ENCODE measurements at places on chromosomes 5 and 9.
A peak's percentile ranks its signal among the peaks of the same experiment; 100 is the strongest.

- no peak for DNase-seq
Observed at GRCh38 chr5:153974813-153975163, 63.9 kb downstream of the FAM114A2 start.

DNA sequence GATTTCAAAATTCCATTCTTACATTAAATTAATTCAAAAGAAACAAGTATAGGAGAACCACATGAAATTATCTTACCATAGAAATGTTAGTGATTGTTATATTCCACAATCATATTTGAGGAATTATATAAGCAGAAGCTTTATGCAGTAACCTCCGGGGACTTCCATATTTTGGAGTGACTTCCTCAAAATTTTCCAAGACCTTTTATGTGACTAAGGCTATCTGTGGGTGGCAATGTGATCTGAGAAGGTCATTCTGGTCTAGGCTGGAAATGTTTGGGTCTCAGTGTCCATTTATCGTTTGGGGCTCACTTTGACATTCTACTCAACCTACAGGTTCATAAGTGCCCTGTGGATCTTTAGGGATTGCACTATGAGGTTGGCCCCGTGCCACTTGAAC, 776.6 kb downstream of the CDH12 start:
- no peak for DNase-seq

GRCh38 chr9:18623221-18624079, 149.5 kb downstream of the ADAMTSL1 start:
- DNase-seq: no peak

GRCh38 chr5:68122439-68123328, 92.9 kb upstream of the PIK3R1 start:
- no peak for DNase-seq

DNA sequence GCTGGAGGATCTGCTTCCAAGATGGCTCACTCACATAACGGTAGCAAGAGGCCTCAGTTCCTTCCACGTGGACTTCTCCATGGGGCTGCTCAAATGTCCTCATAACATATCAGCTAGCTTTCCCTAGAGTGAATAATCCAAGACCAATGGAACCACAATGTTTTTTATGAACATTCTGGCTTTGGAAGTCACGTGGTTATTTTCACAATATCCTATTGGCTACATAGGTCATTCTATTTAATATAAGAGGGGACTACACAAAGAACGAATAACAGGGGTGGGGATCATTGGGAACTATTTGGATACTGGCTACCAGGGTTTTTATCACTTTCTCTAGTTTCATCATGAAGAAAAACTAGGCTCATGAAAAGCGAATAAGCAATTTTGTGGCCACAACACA, 81.4 kb downstream of the ZNF622 start:
- no peak for DNase-seq

DNA sequence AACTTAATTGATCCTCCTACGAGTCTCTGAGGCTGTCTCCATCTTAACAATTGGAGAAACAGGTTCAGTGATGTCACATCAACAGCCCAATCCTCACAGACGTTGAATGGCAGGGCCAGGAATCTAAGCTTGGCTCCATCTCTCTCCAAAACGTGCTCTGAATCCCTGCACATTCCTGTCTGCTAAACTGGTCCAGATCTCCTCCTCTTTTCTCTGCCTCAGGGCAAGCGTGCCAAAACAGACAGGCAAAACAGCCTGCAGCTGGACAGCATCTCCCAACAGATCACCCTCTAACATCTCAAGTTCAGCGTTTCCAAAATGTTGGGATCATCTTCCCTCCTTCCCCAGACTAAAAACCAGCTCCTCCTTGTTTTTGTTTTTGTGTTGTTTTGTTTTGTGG, 6.6 kb downstream of the FBP1 start:
- no peak for DNase-seq

- DNase-seq: no peak
Observed at GRCh38 chr5:172450861-172451695, 3.2 kb downstream of the SH3PXD2B start.

GRCh38 chr5:150085950-150086715, at the start of gene CSF1R:
Gene CSF1R (minus strand): TSS chr5:150086554. CDS start chr5:150086427, 127 bp downstream.
- DNase-seq: no peak

DNA sequence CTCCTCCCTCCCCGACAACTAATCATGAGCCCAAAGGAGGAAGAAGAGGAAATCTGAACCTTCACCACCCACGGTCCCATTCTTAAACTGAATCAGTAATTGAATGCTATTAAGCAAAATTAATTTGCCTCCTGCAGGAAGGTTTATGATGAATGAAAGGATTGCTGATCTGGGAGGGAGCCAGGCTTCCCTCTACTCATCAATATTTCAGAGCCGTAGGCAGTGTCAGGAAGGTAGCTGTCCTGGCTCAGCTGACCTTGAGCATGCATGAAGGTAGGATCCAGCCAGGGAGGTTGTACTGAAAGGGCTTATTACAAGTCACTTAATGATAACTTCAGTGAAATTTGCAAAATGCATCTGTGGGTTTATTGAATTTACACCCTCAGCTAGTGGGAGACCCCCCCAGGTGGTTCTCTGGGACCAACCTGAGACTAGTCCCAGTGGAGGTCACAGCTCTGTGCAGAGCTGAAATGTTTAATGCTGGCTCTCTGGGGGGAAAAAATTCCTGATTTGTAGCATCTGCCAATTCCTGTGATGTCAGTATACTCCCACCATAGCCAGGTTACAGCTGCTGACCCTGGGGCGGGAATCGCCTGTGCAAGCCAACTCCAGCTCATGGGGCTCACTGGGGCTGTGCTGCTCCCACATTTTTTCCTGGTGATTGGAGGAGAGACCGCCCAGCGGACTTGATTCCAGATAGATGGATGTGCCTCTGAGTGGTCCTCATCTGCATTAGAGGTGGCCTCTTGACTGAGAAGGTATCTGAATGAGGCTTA, 47.9 kb upstream of the NCS1 start:
- no peak for DNase-seq

- peak; percentile 16 for DNase-seq
Observed at GRCh38 chr5:146947181-146947941, 68.8 kb upstream of the PPP2R2B start.

DNA sequence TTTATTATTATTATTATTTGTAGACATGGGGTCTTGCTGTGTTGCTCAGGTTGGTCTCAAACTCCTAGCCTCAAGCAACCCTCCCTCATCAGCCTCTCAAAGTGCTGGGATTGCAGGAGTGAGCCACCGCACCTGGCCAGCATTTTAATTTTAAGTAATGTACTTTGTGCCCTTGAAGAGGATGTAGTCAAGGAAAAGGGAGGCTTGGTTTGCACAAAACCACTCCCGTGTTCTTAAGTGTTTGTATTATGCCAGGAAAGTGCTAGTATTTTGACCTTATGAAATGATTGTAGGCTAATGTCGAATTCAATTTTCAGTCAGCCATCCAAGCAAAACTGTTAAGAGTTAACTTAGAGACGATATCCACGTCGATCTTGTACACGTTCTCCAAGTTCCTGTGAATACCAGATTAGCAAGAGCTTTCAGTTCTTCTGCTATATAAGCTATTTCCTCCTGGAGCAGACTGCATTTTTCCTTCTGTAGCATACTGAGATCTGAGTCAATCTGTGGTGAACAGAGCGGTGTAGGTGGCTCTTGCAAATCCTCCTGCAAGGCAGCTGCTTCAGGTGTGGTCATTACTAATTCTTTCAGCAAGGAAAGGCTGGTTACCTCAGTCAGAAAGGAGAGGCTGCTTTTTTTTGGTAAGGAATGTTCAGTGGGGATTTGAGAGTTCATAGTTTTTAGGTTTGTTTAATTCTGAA, 23.7 kb downstream of the CCDC171 start:
- no peak for DNase-seq

All from HCT116 (cell line).